Suppressor macrophage treated with lipopolysaccharide for 4 hours (primary cell): ENCODE measurements at places on chromosomes 6 and 20.

- DNase-seq = no peak
Observed at GRCh38 chr20:56952258-56953047, 314.0 kb downstream of the BMP7 start.

DNA sequence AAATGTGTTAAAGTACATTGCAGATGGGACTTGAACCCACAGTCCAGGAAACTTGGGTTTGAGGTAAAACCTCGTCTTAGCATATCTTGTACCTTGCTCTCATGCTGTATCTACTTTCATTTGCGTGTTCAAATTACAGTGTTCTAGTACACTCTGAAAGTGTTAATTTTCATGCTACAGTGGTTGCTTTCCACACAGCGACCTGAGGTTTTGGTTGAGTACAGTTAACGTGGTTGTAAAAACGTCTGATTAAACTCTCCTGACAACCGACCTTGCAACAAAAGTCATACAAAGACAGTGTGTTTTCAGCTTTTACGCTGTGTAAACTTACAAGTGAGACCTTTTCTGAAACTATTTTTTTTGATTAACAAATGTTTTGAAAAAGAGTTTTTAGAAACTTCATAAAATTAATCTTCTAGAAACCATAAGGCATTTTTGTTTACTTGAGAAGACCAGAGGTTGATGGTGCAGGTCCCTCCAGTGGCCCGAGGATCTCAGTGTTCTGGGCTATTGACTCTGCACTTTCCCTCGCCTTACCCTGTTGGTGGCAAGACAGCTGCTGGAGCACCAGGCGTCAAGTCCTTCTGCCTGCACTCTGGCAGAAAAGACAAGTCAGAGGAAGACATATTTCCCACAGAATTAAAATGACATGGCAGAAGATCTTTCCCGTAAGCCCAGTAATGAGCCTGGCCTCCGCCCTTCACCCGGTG lies 334.0 kb downstream of the THBS2 start:
- DNase-seq = no peak

DNA sequence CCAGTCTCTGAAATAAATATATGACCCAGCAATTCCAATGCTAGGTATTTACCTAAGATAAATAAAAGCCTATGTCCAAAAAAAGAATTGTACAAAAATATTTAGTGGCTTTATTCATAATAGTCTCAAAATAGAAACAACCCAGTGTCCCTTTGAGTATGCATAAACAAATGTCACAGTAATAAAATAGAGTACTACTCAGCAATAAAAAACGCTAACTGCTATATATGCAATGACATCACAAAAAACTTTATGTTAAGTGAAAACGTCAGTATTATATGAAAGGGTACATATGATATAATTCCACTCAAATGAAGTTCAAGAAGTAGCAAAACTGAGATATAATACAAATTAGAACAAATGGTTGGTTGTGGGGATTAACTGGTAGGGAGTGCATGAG lies 286.5 kb upstream of the MAN1A1 start:
- no peak for DNase-seq

GRCh38 chr6:16295060-16295459 lies 56.7 kb downstream of the GMPR start:
- DNase-seq = no peak

DNA sequence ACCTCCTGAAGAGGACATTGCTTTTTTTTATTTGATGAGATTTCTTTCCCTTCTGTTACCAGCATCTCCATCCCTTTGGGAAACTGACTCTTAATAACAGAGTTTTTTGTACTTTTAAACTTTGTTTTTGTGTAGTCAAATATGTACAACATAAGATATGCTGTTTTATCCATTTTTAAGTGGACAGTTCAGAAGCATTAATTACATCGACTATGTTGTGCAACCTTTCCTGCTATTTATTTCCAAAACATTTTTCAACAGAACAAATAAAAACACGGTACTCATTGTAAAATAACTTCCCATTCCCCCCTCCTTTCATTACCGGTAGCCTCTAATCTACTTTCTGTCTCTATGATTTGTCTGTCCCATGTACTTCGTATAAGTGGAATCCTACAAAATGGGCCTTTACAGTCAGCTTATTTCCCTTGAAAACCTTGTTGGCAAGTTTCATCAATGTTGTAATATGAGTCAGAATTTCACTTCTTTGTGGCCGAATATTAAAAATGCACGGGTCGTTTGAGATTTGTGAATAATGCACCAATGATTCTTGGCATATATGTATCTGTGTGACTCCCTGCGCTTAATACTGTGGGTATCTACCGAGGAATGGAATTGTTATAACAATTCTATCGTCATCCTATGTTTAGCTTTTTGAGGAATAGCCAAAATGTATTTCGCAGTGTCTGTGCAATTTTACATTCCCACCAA lies 11.1 kb upstream of the RIPK1 start:
- DNase-seq = no peak

DNA sequence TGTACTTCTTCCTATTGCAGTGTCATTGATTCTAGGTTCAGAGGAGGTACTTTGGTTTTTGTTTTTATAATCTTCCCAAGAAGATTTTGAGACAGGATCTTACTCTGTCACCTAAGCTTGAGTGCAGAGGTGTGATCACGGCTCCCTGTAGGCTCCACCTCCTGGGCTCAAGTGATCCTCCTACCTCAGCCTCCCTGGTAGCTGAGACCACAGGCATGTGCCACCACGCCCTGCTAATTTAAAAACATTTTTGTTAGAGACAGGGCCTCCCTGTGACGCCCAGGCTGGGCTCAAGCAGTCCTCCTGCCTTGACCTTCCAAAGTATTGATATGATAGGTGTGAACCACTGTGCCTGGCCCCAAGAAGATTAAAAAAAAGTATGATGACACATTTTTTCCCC lies 3.4 kb upstream of the SLC17A5 start:
- DNase-seq = no peak

GRCh38 chr6:87945181-87945580 lies 102.5 kb upstream of the SPACA1 start:
- DNase-seq = no peak

GRCh38 chr6:167684276-167685104 lies 142.2 kb upstream of the AFDN start:
- no peak for DNase-seq

DNA sequence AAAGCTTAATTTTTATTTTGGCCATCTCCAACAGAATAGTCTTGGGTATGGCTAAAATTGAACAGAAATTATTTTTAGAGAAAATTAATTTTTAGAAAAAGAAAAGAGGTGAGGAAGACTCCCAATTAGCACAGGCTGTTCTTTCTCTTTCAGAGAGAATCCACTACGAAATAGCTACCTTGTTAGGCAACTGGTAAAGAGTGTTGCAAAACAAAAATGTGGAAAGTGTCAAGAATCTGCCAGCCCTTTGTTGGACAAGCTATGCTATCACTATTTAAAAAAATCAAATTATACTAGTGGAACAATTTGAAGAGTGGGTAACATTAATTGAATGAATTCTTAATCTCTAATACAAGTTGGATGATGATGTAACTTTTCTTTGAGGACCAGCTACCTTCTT lies 19.2 kb upstream of the ZSCAN9 start:
- no peak for DNase-seq

- DNase-seq = peak; percentile 34
Observed at GRCh38 chr20:58892141-58892931, 39.8 kb downstream of the GNAS start.

GRCh38 chr6:159676890-159677505 lies 16.0 kb downstream of the SOD2 start:
- peak; percentile 80 for DNase-seq

GRCh38 chr6:137893726-137894125 lies 26.7 kb downstream of the TNFAIP3 start:
- DNase-seq = no peak

GRCh38 chr6:45900808-45901752 lies 114.6 kb downstream of the CLIC5 start:
- no peak for DNase-seq

DNA sequence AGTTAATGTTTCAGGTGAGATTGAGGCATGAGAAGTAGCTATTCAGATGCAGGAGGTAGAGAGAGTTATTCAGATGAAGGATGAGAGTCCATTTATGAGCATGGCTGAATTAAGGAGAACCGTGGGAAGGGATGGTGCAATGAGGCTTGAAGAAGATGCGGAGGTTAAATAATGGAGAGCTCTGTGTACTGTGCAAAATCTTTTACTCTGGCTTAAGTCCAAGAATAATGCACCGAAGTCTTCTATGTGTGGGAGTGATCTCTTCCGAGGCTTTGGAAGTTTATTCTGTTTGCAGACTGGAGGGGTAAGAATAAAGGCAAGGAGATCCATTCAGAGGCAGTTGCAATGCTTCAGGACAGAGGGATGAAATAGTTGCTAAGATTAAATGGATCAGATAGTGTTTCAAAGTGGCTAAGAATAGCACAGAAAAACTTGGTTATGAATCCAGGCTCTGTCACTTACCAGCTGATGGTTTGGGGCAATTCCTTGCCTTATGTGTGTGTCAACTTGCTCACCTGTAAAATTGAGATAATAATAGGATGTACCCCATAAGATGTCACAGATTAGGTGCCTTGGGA lies 467.1 kb downstream of the HDGFL1 start:
- no peak for DNase-seq

GRCh38 chr6:42095094-42095493 lies 44.8 kb downstream of the TAF8 start:
- no peak for DNase-seq

DNA sequence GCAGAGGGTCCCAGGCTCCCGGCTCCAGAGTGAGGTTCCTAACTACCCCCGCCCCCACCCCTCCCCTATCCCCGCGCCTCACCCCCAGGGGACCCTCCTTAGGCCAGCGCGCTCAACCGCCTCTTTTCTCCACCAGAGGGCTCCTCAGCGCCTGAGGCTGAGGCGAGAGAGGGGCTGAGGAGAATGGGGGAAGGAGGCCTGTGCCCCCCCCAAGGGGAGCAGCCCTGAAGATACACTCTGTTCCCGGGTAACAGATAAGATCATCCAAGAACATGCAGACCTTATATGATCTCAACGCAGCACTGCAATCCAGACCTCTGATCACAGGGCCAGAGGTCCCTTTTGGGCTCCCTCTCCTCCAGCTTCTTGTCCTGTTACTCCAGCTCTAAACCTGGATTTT lies 43.3 kb upstream of the MRPS10 start:
- peak; percentile 17 for DNase-seq

DNA sequence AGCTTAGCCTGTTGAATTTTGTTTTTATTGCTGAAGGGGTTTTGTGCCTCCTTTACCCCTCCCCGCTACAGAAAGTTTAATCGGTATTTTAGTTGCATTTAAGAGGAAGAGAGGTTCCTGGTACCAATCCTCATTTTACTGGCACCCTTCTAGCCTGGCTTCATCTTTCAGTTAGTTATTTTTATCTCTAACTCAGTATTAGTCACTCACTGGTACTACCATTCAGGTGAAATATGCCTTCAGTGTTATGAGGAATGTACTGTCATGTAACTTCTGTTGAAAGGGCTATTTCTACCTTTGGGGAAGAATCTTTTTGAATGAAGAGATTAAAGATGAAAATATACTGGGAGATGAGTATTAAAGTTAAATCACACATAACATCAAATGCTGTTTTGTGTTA lies 211.8 kb downstream of the CDKAL1 start:
- DNase-seq = no peak

- DNase-seq = no peak
Observed at GRCh38 chr20:24952376-24953208, 3.5 kb downstream of the CST7 start.

- DNase-seq = no peak
Observed at GRCh38 chr20:34075647-34076046, 36.4 kb downstream of the EIF2S2 start.

DNA sequence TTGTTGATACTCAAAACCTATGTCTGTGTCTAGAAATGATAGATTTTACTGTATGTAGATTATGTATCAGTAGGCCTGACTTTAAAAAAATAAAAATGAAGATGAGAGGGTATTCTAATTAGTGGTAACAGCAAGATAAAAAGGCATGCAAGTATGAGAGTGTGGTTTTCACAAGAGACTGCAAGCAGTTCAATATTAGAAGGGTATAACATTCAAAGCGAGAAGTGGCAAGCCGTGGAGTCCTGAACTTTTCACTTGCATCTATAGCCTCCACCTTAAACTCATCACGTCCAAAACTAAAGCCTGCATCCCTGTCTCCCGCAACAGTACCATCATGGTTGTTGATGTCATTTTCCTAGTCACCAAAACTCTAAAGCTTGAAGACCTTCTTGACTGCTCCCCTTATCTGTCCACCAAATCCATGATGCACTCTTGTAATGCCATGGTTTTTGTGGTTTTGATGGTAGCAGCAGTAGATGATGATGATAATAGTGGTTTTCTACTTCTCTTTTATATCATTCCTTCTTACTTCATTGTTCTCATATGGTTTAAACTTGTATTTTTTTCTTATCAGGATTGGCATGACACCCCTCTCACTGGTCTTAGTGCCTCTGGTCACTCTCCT lies 9.2 kb upstream of the CGA start:
- DNase-seq = no peak

GRCh38 chr20:51653226-51653625 lies 110.7 kb upstream of the NFATC2 start:
- no peak for DNase-seq

GRCh38 chr6:104788400-104788799 lies 71.3 kb downstream of the HACE1 start:
- no peak for DNase-seq

GRCh38 chr6:113651120-113651519 lies 206.0 kb upstream of the MARCKS start:
- DNase-seq = no peak

DNA sequence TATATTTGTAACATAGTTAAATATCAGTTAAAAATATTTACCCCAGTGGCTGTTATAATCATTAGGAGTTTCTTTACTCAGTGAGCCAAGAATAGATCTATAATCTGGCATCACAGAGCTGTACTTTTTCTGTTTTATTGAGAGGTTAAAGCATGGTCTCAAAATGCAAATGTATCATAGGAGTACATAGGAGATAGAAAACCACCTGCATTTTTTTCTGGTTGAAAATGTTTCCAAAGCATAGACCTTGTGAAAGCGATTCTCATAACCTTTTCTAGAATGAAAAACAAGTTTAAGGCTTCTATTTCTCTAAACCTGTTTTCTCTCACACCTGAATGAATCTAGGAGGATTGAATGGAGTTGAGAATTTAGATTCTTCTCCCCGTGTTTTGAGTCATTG lies 14.4 kb downstream of the KCNQ5 start:
- no peak for DNase-seq

- peak; percentile 30 for DNase-seq
Observed at GRCh38 chr20:53162251-53162835, 190.2 kb downstream of the TSHZ2 start.

DNA sequence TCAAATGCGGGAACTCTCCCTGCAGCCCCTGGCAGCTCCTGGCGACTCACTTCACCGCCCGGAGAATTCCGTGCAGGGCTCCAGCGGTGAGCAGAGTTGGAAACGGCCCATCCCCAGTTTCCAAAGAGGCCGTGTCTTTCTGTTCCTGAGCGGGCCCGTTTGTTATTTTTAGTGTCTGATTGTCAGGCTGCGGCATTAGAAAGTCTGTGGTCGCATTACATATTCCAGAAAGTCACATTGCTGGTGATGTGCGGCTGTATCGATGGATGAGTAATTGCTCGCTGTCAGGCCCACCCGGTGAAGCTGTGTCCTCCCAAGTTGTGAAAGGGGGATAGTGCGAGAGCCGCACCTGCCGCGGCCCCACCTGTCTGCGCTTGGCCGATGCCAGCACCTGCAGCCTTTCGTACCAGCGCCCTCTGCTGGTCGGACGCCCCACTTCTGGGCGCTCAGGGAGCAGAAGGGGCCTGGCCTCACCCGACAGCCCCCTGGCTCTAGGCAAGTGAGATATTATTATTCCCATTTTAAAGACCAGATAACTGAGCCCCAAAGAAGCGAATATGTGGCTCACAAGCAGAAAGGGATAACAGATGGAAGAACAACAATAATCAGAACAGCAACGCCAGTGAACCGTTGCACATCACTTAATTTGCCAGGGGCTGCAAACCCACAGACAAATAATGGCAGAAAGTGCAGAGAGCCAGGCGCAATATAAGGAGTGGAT lies 244.9 kb downstream of the TSHZ2 start:
- DNase-seq = peak; percentile 46

- no peak for DNase-seq
Observed at GRCh38 chr20:49282584-49283171, 4.8 kb upstream of the ZNFX1 start.
